ENCODE measurements at places on chromosomes 12 and 14.

- DNase-seq = no peak
Observed at GRCh38 chr14:83331513-83331912, 1797.9 kb upstream of the SEL1L start.

DNA sequence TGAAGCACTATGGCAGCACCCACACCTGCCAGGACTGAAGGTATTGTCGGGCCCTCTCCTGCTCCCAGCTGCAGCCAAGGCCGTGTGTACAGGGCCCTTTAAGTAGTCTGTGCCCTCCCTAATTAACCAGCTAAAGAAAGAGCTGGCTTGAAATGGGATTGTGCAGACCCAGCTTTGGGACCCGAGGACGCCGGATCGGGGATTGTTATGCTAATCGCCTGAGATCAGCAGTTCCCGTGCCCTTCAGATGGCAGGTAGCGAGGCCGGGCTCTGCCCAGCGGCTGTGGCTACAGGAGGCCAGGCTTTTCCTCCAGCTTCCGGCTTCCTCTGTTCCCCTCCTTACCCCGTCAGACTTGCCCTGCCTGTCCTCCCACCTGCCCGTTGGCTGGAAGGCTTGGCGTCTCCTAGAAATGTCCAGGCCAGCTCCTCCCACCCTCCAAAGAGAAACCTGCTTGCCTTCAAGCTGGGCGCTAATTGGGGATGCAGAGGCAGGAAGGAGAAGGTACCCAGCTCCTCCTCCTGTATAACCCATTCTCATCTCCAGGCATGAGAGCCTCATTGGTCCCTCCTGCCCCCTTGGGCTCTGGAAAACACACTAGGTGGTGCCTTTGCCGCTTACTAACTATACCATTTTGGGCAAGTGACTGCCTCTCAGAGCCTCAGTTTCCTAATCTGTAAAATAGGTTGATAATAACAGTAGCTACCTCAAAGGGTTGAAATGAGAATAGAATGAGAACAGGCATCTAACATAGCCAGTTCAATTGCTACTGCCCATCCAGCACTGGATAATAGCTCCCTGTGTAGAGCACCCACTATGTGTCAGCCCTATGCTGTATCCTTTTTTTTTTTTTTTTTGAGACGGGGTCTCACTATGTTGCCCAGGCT lies 25.8 kb upstream of the MSI1 start:
- DNase-seq = no peak

DNA sequence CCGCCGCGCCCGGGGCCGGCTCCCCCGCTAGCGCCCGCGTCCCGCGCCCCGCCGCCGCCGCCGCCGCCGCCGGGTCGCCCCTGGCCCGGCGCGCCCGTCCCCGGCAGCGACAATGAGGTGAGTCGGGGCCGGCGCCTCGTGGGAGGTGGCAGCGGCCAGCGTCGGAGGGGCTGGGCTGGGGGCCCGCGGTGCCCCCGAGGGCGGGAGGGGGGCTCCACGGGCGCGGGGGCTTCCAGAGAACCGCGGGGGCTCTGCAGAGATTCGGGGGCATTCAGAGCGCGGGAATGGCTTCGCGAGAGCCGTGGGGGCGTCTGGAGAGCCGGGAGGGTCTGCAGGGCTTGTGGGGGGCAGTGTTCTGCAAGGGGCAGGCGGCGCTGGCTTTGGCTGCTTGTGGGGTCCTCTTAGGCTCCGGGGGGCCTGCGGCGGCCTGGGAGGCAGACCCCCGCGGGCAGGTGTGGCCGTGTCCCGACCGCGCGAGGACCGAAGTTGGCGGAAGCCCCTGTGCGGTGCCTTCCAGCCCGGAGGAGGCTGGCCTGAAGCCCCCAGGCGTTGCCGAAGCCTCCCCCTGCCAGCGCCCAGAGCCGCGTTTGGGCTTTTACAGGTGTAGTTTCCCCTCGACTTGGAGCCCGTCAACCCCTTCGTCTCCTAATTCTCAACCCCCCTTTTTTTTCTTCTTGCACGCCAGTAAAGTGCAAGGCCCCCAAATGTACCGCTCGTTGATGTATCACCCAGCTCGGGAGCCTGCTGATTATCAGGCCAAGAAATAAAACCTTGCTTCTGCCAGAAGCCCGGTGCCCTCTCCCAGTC lies 93.1 kb upstream of the EVL start:
- no peak for DNase-seq

- DNase-seq = no peak
Observed at GRCh38 chr14:79137045-79137430, 966.9 kb downstream of the NRXN3 start.

DNA sequence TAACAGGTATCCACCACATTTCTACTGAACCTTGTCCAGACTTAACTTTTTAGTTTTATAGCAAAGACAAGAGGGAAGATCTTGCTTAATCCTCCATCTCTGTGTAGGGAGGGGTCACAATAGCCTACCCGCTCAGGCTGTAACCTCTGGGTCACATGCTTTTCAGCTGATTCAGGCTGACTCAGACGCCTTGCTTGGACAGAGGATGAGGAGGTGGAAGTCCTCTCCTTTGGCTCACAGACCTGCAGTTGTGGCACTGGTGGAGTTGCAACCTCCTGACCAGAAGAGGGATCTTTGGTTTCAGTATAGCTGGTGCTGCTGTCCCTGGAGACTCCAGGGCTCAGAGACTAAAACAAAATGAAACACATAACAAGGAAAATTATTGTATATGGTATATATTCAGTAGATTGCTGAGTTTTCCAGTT lies 16.2 kb downstream of the ACIN1 start:
- no peak for DNase-seq

DNA sequence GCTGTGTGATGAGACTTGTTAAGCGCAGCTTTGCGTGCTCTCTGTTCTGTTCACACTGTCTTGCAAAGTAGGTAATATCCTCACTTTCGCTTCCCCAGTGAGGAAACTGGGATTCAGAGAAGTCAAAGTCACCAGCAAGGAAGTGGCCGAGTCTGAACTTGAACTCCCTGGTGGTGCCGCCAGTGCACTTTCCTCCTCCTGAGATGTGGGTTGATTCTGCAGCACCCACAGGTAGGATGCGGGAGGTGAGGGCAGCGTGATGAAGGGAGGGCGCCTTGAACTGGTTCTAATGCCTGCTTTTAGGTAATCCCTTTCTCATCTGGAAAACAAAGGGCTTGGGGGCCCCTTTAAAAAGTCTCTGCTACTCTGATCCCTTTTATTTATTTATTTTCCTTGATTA lies 54.9 kb upstream of the IGF1 start:
- no peak for DNase-seq

DNA sequence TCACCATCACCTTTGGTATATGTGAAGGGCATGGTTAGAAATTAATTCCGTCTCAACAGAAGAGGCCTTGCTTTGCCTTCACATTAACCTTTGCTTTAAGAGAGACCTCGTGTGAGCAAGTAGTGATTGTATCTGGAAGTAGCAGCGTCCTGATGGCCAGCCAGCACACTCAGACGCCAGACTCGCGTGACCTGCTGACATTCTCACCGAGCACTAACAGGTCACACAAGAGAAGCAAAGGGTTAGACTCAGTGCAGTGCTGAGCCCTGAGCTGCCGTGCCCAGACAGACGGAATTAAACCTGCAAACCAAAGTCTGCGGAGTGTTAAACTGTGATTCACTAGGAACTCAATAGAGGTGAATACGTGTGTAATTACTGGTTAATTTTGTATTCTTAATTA lies 40.1 kb upstream of the MMP17 start:
- no peak for DNase-seq

DNA sequence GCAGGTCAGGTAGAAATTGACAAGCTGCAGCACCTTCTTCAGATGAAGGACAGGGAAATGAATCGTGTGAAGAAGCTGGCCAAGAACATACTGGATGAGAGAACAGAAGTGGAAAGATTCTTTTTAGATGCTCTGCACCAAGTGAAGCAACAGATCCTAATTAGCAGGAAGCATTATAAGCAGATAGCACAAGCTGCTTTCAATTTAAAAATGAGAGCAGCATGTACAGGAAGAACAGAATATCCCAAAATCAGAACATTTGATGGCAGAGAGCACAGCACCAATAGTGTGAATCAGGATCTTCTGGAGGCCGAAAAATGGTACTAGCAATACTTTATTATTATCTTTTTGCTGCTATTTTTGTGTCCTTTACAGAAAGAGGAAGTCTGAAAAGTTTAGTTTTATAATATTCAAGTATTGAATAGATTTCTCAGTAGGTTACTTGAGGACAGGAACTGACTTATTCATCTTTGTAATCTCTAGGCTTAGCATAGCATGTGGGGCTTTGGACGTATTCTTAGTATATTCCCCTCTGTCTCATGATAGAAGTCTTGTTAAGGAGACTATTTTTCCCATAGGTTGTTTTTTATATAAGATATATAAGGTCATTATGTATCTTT lies 30.8 kb downstream of the BBOF1 start:
- no peak for DNase-seq

- no peak for DNase-seq
Observed at GRCh38 chr14:93977790-93978581, 1.6 kb upstream of the ASB2 start.

DNA sequence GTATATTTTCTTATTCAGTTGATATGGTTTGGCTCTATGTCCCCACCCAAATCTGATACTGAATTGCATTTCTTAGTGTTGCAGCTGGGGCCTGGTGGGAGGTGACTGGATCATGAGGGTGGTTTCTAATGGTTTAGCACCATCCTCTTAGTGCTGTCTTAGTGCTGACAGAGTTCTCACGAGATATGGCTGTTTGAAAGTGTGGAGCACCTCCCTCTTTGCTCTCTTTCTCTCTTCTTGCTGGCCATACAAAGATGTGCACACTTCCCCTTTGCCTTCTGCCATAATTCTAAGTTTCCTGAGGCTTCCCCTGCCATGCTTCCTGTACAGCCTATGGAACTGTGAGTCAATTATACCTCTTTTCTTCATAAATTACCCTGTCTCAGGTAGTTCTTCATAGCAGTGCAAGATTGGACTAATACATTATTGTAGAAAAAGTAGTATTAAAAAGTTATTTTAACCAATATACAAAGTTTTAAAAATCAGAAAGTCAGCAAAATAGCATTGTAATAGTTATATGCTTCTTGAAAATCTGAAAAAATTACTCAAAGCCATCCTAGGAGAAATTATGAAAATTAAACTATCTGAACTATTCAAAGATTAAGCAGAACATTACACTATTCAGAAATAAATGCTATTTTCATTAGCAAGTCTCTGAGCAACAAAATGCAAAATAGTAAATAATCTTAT lies 84.1 kb downstream of the PPP1R12A start:
- DNase-seq = no peak

- DNase-seq = no peak
Observed at GRCh38 chr12:90910958-90911357, 44.0 kb downstream of the CCER1 start.
